ENCODE measurements at places on chromosomes 5 and 9.

DNA sequence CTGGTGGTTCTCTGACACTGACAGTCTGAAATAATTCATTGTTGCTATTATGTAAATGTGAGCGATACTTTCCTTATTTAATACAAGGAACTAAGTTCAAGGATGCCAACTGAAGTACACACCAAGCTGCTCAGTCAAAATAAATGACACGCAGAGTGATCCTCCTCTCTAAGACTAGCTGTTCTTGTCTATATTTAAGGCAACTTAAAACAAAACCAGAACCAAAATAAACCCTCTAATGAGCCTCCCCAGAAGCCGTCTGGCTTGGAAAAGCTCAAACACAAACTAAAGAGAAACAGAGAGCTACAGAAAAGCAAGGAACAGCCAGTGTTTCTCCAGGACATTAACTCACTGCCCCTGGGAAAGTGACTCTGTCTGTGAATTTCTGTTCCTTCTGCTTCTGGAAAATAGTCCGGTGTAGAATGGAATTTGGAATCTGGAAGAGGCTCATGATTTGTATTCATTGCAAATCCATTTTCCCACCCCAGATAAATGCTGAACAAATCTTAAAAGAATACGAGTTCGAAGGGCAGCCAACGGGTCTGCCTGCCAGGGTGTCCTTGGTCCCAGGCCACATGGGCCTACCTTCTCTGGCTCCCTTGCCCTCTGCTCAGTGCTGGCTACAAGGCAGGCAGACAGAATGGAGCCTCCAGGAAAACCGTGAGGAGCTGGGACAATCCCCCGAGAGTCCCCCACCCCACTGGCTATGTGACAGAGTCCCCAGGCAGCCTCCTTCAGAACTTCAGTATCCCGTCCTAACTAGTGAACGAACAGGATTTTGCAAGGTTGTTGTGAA is 14.8 kb downstream of the GGTA1 start:
- no peak for DNase-seq

- no peak for DNase-seq
Observed at GRCh38 chr5:93058309-93058708, 522.7 kb downstream of the NR2F1-AS1 start.

- no peak for DNase-seq
Observed at GRCh38 chr5:40733879-40734563, 21.7 kb downstream of the TTC33 start.

- DNase-seq, result no peak
Observed at GRCh38 chr5:24005384-24005783, 498.0 kb downstream of the PRDM9 start.

DNA sequence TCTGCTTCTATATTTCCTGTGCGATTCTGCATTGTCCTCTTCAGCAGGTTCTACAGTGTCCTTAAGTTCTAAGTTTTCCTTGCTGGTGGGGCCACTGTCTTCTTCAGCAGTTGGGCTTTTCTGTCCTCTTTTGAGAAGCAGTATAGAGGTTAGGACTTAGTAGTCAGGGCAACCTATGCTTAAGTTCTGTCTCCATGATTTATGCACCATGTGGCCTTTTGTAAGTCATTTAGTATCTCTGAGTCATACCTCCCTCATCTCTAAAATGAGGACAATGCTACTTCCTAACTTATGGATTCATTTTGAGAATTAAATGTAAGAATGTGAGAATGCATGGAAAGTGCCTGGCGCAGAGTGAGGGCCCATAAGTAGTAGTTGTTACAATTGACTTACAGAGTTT is 46.8 kb downstream of the GRIN3A start:
- DNase-seq, result no peak

DNA sequence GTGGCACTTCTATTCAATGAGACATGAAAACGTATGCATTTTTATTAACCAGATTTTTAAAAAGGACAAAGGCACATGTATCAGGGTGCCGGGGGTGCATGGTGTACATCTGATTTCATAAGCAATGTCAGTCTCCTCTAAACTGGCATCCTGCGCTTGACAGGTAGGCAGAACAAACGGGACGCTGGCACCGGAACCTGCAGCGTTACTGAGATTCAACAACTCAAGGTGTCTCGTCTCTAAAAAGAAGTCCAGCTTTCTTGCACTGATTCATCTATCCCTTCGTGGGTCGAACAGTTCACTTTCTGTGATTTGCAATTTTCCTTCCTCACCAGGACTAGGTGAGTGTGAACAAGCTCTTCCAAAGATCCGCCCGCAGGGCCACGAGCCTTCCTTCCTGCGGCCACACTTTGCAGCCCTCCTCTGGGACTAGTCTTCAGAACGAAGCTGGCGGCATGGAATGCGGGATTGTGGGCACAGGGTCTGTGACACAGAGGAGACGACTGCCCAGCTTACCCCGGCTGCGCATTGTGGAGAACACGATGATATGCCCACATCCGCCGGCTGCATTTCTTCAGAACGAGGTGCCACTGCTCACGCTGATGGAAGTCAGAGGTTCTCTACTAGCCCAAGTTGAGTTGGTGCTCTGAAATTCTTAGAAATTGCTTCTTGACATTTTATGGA is 7.2 kb downstream of the SLC6A3 start:
- no peak for DNase-seq

DNA sequence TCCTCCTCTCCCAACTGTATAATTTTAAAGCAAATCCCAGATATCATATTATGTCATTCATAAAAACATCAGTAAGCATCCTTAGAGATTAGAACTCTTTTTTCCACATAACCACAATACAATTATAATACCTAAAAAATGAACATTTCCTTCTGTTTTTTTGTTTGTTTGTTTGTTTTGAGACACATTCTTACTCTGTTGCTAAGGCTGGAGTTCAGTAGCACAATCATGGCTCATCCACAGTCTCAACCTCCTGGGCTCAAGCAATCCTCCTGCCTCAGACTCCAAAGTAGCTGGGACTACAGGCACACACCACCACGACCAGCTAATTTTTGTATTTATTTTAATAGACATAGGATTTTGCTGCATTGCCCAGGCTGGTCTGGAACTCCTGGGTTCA is 8.0 kb downstream of the F2R start:
- no peak for DNase-seq

- no peak for DNase-seq
Observed at GRCh38 chr5:61251874-61252642, 80.0 kb upstream of the ZSWIM6 start.

DNA sequence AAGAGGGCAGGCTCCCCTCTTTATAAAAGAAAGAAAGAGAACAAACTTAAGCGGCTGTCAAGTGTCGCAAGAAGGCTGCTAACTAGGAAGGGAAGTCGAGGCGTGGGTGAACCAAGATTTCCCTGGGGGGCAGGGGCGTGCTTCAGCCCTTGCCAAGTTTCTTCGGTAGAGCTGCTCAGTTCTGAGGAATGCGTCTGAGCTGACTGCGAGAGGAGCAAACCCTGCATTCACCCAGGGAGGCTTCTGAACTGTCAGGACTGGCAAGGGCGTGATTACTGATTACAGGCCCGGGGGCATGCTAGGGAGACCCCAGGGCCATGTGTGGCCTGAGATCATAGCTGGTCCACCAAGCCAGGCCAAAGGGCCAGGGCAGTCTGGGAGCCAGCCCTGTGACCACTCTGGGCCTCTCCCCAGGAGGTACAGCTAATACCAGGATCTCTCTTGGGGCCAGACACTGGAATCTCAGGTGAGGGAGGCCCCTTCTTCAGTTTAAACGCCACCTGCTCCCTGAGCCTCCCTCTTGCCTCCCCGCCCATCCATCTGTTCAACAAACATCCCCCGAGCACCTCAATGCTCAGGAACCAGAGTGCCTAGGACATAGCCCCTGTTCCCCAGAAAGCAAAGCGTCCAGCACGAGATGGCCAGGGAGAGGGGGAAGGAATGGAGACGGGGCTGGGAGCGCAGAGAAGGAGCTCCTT is 30.9 kb downstream of the SARDH start:
- DNase-seq, result no peak

DNA sequence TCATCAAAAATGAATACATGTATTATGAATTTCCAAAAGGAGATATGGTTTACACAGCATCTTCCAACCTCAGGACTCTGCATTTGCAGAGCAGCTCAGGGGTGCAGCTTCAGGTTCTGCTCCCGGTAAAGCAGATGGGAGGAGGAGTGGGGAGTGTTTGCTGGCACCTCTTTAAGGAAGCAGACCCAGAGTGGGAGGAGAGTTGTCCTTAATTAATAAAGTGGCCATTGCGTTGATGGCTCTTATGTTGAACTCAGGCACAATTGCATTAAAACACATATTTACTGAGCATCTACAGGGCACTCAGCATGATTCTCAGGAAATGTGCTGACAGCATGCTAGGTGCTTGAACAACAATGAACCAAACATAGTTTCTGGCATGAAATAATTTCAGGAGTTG is 121.0 kb downstream of the PDZD2 start:
- DNase-seq, result no peak

GRCh38 chr9:129121483-129121882 is 10.3 kb downstream of the PTPA start:
- no peak for DNase-seq

- no peak for DNase-seq
Observed at GRCh38 chr5:89545626-89546025, 662.6 kb upstream of the MEF2C start.
